ENCODE measurements at places on chromosomes 2 and 18. TPM values are rescaled to one million over a fixed set of nuclear protein-coding genes. Genes with fewer than 3 reads are reported as not detected.

- DNase-seq, result no peak
Observed at GRCh38 chr2:224666951-224667553, 49.1 kb downstream of the CCDC195 start.

DNA sequence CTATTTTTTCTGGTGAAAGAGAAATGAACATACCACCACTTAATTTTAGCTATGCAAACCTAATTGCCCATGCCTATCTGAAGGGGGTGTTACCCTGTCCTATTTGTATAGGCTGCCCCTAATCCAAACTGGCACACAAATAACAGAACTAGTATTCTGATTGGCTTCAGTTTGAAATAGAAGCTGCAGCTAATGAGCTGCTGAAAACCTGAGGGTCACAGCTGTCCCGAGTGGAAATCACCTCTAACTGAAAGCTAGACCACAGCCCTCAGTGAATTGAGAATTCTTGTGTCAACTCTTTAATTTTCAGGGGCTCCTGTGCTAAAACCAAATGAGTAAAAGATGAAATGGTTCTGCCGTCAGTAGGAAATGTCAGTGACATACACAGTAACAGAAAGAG, 28.7 kb downstream of the CCDC141 start:
- no peak for DNase-seq

- no peak for DNase-seq
Observed at GRCh38 chr18:48607056-48607984, 68.5 kb downstream of the CTIF start.

- no peak for DNase-seq
Observed at GRCh38 chr2:121469356-121469755, 61.3 kb upstream of the RNU4ATAC start.

GRCh38 chr2:128783896-128784295, 465.2 kb upstream of the HS6ST1 start:
- DNase-seq, result no peak

Gene SULT6B1
- total RNA-seq, result not detected

DNA sequence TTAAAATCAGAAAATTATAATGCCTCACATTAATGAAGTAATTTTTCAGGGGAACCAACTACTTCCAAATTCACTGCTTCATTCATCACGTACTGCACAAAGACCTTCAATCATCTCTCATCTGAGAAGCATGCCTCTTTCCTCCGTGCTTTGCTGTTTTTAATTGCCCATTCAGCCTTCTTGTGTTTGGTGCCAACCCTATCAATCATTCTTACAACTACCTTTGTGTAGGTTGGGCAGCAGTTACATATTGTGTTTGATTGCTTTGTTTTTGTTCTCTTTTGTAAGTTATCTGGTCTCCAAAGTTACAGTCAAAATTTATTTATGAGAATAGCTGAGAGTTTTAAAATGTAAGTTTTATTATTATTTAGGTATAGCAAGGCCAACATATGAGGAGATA, 549.0 kb upstream of the SLC8A1 start:
- no peak for DNase-seq

- no peak for DNase-seq
Observed at GRCh38 chr2:233297076-233297475, 10.5 kb upstream of the SAG start.

GRCh38 chr2:134705861-134706586, 12.8 kb downstream of the TMEM163 start:
- no peak for DNase-seq

DNA sequence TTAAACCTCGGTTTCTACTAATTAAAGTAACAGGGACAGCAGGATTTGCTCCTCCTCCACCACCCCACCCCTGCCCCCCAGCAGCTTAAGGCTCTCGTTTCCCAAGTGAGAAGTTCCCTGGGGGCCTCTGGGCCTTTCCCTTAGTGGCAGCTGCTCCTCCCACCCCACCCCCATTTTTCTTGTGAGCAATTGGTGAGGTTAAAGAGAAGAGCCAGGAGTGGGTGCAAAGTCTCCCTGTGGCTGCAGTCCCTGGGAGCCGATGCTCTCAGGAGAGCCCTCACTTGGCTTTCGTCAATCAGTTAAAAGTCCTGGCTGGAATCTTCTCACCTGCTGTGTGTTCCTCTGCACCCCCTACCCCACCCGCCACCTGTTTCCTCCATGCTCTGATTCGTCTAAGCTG, 48.7 kb upstream of the AGAP1 start:
- no peak for DNase-seq

Gene CHN1
- 4.1 TPM for total RNA-seq

Gene UNC80
- total RNA-seq, result not detected
